Activated CD4-positive, alpha-beta T cell treated with anti-CD3 and anti-CD28 coated beads, Interleukin-2, amount 10 ng/mL, durations not matched to agents 24 days and 14 days (primary cell): ENCODE measurements at places on chromosomes 7 and 10. TPM values are rescaled to one million over a fixed set of nuclear protein-coding genes. Genes with fewer than 3 reads are reported as not detected.

ICA1 gene
- total RNA-seq: 0.62 and 0.72 TPM in 2 replicates

DNA sequence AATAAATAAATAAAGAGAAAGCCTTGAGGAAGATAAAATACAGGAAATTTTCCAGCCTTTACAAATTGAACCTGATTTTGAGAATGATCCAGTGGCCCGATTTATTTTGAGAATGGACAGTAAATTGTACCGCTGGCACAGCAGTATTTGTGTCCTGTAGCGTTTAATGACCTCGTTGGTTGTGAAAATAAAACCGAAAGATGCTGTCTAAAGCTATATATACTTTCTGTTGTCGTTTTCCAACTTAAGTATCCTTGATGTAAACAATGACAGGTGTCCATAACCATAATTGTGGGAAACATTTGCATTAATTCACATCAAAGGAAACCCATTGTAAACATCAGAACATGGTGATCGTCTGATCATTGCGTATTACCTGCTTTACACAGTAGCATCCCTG, 38.8 kb downstream of the TBXAS1 start:
- DNase-seq: no peak

DNA sequence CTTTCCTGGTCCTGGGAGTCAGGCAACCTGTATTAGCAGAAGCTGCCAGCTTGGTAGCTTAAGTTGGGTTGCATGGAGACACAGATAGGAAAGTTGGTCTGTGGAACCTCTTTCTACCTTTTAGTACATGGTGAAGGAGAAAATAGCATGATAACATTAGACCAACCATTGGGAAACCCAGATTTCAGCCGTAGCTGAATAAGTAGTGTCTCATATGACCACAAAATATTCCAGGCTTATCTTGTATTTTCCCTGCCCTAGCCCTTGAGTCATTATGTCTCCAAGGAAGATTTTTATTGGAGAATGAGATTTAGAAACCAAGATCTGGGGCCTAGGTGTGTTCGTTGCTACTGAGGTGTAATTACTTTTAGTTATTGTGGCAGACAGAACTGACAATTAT, 67.2 kb downstream of the CCSER2 start:
- DNase-seq: no peak

- no peak for DNase-seq
Observed at GRCh38 chr10:124348801-124349200, 69.9 kb downstream of the OAT start.

DNA sequence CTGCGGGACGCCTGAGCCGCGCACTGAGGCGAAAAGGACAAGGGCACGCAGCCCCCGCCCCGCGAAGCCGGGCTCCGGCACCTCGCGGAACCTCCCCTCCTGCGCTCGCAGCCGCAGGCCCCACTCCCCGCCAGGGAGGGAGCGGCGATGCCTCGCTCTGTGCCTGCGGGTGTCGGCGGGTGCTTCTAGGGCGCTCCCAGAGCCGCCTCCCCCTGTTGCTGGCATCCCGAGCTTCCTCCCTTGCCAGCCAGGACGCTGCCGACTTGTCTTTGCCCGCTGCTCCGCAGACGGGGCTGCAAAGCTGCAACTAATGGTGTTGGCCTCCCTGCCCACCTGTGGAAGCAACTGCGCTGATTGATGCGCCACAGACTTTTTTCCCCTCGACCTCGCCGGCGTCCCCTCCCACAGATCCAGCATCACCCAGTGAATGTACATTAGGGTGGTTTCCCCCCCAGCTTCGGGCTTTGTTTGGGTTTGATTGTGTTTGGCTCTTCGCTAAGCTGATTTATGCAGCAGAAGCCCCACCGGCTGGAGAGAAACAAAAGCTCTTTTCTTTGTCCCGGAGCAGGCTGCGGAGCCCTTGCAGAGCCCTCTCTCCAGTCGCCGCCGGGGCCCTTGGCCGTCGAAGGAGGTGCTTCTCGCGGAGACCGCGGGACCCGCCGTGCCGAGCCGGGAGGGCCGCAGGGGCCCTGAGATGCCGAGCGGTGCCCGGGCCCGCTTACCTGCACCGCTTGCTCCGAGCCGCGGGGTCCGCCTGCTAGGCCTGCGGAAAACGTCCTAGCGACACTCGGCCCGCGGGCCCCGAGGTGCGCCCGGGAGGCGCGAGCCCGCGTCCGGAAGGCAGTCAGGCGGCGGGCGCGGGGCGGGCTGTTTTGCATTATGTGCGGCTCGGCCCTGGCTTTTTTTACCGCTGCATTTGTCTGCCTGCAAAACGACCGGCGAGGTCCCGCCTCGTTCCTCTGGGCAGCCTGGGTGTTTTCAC, 519 bp downstream of the ITGB8 start:
- DNase-seq: peak; percentile 72
